ENCODE measurements at places on chromosomes 1 and 21.
A peak's percentile ranks its signal among the peaks of the same experiment; 100 is the strongest.

- no peak for DNase-seq
Observed at GRCh38 chr1:18661404-18662285, 31.0 kb downstream of the PAX7 start.

DNA sequence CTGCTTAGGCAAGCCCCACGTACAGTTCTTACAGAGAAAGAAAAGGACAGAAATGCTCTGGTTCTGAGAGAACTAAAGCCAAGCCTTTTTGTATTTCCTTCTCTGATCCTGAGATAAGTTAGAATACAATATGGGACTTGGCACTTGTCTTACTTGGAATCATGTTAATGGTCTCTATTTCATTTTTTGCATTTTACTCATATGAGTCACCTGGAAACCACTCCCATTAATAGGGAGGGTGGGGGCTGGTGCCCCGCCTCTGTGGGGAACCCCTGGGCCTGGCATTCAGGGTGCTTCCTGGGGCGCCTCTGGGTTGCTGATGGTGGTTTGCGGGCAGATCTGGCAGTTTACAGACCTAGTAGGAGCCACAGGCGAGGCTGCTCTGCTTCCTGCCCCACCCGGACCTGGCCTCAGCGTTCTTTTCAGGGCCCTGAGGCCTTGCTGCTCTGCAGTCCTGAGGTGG lies 26.7 kb downstream of the TSPAN2 start:
- peak; percentile 58 for DNase-seq

- no peak for DNase-seq
Observed at GRCh38 chr1:114707604-114708003, 9.0 kb downstream of the NRAS start.

- DNase-seq, result no peak
Observed at GRCh38 chr1:5619469-5619868, 372.8 kb downstream of the NPHP4 start.

Data from stimulated activated CD4-positive, alpha-beta T cell treated with anti-CD3 and anti-CD28 coated beads, Interleukin-1b, Interleukin-23, amount 100 ng/mL, for 1 hour (primary cell).